Activated CD4-positive, alpha-beta T cell treated with anti-CD3 and anti-CD28 coated beads for 36 hours (primary cell): ENCODE measurements at places on chromosomes 5 and 9. TPM values are rescaled to one million over a fixed set of nuclear protein-coding genes. Genes with fewer than 3 reads are reported as not detected.

DNA sequence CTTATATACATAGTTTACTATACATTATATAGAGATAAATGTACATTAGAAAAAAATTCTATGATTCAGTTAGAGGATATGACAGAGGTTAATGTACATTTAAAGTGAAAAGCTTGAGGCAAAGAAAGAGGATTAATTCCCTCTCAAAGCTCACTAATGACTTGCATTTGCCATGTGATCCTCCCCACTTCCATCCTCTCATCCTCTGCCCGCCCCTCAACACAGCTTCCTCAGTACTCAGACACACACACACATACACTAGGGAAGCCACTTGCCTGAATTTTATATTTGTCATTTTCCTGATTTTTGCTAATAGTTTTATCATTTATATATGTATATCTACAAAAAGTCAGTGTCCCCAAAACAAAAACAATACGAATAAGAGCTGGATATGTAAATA, 764.5 kb downstream of the EFNA5 start:
- H3K4me3 ChIP-seq: no peak overlapping the region
- H3K4me1 ChIP-seq: no peaks in the 10 kb centered on the region
- no peak overlapping the region for H3K27ac ChIP-seq
- DNase-seq: no peak
- no peaks in the 10 kb centered on the region for H3K27me3 ChIP-seq

GPR151 gene
- total RNA-seq: not detected

GRCh38 chr5:156529892-156530291, 202.9 kb downstream of the SGCD start:
- peaks cover 9% of the 10 kb centered on the region for H3K27me3 ChIP-seq
- H3K27ac ChIP-seq: no peak overlapping the region
- no peaks in the 10 kb centered on the region for H3K36me3 ChIP-seq
- no peak overlapping the region for H3K4me3 ChIP-seq
- no peaks in the 10 kb centered on the region for H3K4me1 ChIP-seq
- no peak for DNase-seq

OBP2B gene
- not detected for total RNA-seq

GRCh38 chr9:96616817-96617438, 2.7 kb downstream of the CDC14B start:
- no peak overlapping the region for H3K27ac ChIP-seq
- no peaks in the 10 kb centered on the region for H3K36me3 ChIP-seq
- H3K4me1 ChIP-seq: peaks cover 8% of the 10 kb centered on the region
- H3K4me3 ChIP-seq: no peak overlapping the region

GRCh38 chr9:124443625-124444024, 6.6 kb upstream of the ADGRD2 start:
- no peak overlapping the region for H3K4me3 ChIP-seq
- H3K27me3 ChIP-seq: peaks cover 26% of the 10 kb centered on the region
- DNase-seq: no peak
- H3K4me1 ChIP-seq: no peaks in the 10 kb centered on the region

DNA sequence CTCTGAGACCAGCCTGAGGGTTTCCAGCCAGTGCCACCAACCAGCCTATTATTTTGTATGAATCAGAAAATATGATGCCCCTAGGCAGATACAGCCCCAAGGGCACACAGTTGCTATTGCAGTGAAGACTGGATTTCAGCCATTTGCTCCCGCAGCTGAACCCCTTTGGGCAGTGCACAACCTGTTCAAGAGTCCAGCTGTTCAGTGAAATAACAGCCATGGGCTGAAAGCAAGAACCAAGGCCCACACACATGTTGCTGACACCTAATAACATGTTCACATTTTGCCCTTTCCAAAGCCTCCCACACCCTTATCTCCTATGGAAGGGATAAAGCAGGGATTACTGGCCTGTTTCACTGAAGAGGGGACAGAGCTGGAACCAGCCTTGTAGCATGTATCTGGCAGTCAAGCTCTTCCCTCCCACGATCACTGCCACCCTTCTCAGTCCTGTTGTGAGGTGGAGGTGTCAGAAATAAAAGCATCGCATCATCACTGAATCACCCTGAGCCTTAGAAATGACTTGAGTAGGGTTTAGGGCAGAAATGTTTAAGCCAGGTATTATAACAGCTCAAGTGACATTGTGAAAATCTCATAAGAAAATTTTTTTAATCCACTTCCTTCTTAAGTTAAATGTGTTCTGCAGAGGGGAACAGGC, 137.1 kb upstream of the FSTL4 start:
- no peaks in the 10 kb centered on the region for H3K4me1 ChIP-seq
- H3K36me3 ChIP-seq: no peaks in the 10 kb centered on the region
- H3K4me3 ChIP-seq: no peak overlapping the region
- H3K27me3 ChIP-seq: peaks cover 3% of the 10 kb centered on the region
- peak; percentile 39 for DNase-seq

- DNase-seq: no peak
- peaks cover 7% of the 10 kb centered on the region for H3K4me1 ChIP-seq
- no peaks in the 10 kb centered on the region for H3K27me3 ChIP-seq
- no peaks in the 10 kb centered on the region for H3K36me3 ChIP-seq
These were observed 209.5 kb upstream of the TARS1 start for GRCh38 chr5:33231214-33231710.

SPATA31A3 gene
- total RNA-seq: not detected

DNA sequence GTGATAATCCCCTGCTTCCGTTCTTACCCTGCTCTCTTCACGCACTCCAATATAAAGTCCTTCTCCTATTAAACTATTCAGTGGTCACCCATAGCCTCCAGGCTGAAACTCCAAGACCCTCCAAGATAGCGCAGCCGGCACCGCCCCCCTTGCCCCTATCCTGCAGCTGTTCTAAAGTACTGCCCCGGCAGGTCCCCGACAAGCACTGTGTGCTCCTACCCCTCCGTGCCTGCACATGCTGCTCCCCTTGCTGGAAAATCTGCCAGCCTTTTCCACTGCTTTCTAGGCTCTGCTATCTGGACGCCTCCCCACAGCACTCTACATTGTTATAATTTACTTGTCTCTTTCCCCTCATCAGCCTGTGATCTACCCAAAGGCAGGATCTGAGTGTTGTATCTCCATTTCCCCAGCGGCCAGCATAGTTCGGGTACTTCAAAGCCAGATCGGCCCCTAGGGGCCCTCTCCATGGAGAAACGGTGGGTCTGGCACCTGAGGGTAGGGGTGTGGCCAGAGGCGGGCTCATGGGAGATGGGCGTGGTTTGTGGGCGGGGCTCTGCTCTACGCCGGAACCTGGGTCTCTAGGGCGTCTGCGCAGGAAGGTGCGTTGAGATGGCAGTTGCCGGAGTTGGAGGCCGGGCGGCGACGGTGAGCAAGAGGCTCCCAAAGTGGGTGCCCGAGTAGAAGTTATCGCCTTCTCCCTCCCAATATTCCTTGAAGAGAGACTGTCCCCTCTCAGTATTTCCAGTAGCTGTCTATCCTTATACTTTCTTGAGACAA, 83.5 kb upstream of the RUSC2 start:
- H3K27ac ChIP-seq: no peak overlapping the region
- peak; percentile 74 for DNase-seq
- H3K27me3 ChIP-seq: peaks cover 12% of the 10 kb centered on the region
- H3K4me3 ChIP-seq: no peak overlapping the region
- H3K36me3 ChIP-seq: no peaks in the 10 kb centered on the region

DNA sequence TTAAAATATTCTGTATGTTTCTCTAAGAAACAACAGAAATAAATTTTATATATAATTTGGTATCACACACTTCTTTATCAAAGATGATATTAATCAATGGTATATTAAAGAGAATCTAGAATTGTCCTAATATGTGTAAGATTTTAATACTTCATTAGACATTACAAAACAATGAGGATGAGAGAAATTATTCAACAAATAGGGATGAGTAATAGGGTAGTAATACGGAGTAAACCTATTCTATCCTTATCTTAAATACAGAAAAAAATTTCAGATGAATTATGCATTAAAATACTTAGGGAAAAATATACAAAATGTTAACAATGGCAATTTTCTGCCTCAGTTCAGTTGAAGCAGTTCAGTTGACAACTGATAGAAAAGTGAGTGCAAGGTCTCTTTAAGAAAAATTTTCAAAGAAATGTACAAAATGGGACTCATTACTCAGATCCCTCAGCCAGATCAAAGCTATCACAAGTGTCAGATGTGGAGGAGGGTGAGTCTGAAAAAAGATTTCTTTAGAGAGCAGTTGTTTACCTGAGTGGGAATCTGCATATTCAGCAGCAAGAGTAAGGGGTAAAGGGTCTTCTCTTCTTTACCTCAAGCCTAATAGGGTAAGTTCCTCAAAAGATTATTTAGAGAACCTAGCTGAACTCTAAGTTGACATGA, 56.7 kb upstream of the GCNT4 start:
- H3K27ac ChIP-seq: no peak overlapping the region
- peaks cover 26% of the 10 kb centered on the region for H3K4me1 ChIP-seq
- no peaks in the 10 kb centered on the region for H3K36me3 ChIP-seq
- H3K27me3 ChIP-seq: no peaks in the 10 kb centered on the region
- H3K4me3 ChIP-seq: no peak overlapping the region
- no peak for DNase-seq

DNA sequence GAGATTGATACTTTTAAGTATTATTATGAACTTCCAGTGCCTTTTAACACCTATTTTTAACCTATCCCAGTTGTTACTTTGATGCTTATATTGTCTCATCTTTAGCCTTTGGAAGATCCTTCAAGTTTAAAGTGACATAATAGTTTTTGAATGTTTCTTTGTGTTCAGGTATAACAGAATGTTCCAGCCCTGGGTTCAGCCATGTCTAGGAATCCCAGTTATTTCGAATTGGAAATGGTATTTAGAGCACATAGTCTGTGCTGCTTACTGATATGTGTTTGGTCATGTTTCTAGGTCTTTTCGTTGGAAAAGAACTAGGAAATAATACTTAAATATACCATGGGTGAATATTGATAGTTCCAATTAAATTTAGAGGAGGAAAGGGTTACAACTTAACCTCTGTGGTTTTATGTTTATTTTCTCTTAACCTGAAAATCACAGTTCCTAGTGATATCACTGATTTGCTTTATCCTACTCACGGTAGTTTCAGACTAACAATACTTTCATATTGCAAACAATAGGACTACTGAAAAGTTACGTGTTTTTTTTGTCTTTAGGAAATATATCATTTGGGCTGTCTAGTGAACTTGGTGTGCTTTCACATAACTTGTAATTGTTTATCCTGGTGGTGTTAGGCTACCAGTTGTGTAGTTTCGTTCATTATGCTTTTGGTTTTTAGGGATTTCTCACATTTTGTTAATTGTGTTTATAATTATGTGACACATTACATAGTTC, 37.8 kb downstream of the UHRF2 start:
- peaks cover 29% of the 10 kb centered on the region for H3K36me3 ChIP-seq
- no peak overlapping the region for H3K4me3 ChIP-seq
- no peak overlapping the region for H3K27ac ChIP-seq
- DNase-seq: no peak
- H3K4me1 ChIP-seq: peaks cover 54% of the 10 kb centered on the region
- no peaks in the 10 kb centered on the region for H3K27me3 ChIP-seq

- no peaks in the 10 kb centered on the region for H3K36me3 ChIP-seq
- H3K27ac ChIP-seq: no peak overlapping the region
- H3K4me1 ChIP-seq: no peaks in the 10 kb centered on the region
- no peak for DNase-seq
- H3K4me3 ChIP-seq: no peak overlapping the region
- peaks cover 2% of the 10 kb centered on the region for H3K27me3 ChIP-seq
These were observed 546.8 kb downstream of the LRRC70 start for GRCh38 chr5:63125392-63125791.

GRCh38 chr9:107784235-107784958, 294.8 kb upstream of the KLF4 start:
- no peak for DNase-seq
- H3K27me3 ChIP-seq: no peaks in the 10 kb centered on the region
- no peaks in the 10 kb centered on the region for H3K4me1 ChIP-seq
- H3K36me3 ChIP-seq: no peaks in the 10 kb centered on the region
- no peak overlapping the region for H3K4me3 ChIP-seq
- H3K27ac ChIP-seq: no peak overlapping the region

GRCh38 chr5:124393584-124394379, 352.7 kb downstream of the ZNF608 start:
- no peaks in the 10 kb centered on the region for H3K27me3 ChIP-seq
- H3K36me3 ChIP-seq: no peaks in the 10 kb centered on the region
- no peak for DNase-seq
- no peaks in the 10 kb centered on the region for H3K4me1 ChIP-seq
- no peak overlapping the region for H3K4me3 ChIP-seq

DNA sequence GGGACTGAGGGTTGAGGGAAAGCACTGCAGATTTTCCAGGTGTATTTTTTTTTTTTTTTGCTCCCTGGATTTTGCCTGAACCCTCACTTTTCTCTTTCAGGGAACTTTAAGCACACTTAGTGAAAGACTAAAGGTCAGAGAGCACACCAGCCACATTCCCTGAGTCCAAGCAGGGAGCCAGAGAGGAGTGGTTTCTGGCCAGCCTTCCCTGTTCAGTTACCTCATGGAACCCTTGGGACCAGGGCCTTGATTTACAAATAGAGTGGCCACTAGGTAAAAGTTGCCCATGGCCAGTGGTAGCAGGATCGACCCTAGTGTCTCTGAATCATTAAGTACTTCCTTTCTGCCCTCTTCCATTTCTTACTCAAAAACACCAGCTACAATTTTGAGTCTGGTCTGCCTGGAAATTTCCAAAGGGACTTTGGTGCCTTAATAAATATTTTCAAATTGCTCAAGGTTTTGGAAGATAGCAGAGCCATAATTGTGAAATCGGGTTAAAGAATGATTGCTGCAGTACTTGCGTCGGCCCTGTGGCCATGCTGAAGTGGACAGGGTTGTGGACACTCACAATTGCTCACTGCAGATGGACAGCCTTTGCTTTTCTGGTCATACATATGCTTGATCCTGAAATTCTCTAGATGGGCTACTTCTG, 14.5 kb downstream of the PALM2AKAP2 start:
- no peaks in the 10 kb centered on the region for H3K4me1 ChIP-seq
- no peaks in the 10 kb centered on the region for H3K36me3 ChIP-seq
- H3K27ac ChIP-seq: no peak overlapping the region
- H3K4me3 ChIP-seq: no peak overlapping the region
